Activated naive CD8-positive, alpha-beta T cell treated with anti-CD3 and anti-CD28 coated beads, Interleukin-2, amount 10 ng/mL, durations not matched to agents 7 days and 5 days (primary cell): ENCODE measurements at places on chromosomes 2 and 18. TPM values are rescaled to one million over a fixed set of nuclear protein-coding genes. Genes with fewer than 3 reads are reported as not detected.

The FLACC1 gene
- total RNA-seq: 2.9 TPM

The ZSWIM2 gene
- total RNA-seq: not detected

The PID1 gene
- total RNA-seq: 0.17 TPM

The FEV gene
- not detected for total RNA-seq

The MPP4 gene
- not detected for total RNA-seq

The ALPI gene
- not detected for total RNA-seq

The PLCL1 gene
- 1.2 TPM for total RNA-seq

The CRYBA2 gene
- total RNA-seq: not detected

The CNNM3 gene
- 34.7 TPM for total RNA-seq
